Putamen (tissue), 1 donor: ENCODE measurements at places on chromosomes 5 and 9.
A peak's percentile ranks its signal among the peaks of the same experiment; 100 is the strongest.

DNA sequence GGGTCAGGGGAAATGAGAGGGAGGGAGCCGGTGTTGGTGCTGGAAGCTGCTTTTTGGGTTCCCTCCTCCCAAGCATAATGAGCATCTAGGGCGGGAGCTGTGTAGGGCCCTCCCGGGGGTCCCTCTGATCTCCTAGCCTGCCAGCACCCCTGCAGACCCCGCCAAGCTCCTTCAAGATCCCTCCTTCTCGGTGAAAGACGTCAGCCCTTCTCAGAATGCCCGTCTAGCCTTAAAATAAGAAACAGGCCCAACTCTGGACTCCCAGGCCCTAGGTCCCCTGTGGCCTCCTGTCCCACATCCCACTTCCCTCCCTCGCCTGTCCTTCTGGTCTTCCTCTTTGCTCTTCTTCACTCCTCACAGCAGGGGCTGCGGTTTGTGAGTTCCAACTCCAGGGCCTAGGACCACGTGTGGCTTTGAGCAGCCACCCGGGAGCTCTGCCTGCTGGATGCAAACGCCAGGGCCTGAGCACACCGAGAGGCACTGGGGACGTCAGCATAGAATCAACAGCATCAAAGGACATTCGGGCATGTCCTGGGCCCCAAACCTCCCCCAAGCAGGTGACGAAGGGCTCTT lies 8.8 kb upstream of the SCGB3A1 start:
- DNase-seq, result no peak

GRCh38 chr5:78607864-78608263 lies 40.7 kb downstream of the LHFPL2 start:
- no peak for DNase-seq

- DNase-seq, result no peak
Observed at GRCh38 chr5:147240266-147240985, 5.6 kb downstream of the STK32A start.

GRCh38 chr5:42436051-42436450 lies 12.8 kb downstream of the GHR start:
- no peak for DNase-seq

- DNase-seq, result no peak
Observed at GRCh38 chr9:7226007-7226640, 468.4 kb downstream of the KDM4C start.

- no peak for DNase-seq
Observed at GRCh38 chr5:41067714-41068568, 3.2 kb downstream of the MROH2B start.

GRCh38 chr5:107605596-107606125 lies 65.1 kb downstream of the EFNA5 start:
- no peak for DNase-seq

- no peak for DNase-seq
Observed at GRCh38 chr9:34369636-34370035, 7.1 kb downstream of the MYORG start.

DNA sequence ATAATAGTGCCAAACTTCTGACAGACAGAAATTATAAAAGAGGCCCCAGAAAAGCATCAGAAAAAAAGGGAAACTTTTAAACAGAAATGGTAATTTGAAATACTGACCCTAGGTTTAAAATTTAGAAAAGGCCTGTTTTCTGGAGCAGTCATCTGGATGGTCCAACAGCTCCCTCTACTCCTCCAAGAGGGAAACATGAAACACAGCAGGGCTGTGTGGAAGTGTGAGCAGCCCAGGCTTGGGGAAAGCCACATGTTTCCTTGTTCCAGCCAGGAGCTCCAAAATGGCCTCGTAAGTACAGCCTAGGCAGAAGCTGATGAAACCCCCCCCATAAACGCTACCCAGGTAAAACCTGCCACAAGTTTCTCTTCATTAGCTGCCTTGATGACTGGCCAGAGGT lies 499.3 kb upstream of the ADAMTS16 start:
- DNase-seq, result no peak

DNA sequence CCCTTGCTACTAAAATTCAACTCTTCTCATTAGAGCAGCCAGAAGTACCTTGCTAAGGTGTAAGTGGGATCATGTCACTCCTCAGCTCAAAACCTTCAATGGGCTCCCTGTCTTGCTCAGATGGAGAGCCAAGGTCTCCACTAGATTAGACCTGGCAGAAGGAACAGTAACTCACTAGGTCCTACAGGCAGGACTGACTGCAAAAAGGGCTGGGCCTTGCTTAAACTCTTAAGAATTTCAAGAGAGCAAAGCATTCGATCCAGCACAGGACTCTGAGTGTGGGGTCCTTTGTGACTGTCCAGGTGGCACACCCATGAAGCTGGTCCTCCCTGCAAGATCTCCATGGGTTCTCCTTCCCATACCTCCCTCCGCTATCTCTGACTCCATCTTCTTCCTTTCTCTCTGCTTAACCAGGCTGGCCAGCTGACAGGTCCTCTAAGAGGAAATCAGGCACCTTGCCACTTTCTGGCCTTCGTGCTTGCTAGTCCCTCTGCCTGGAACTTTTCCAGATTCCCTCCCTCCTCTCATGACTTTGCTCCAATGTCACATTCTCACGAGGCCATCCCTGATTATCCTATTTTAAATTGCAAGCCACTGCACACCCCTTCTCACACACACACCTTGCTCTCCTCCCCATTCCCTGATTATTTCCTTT lies 70.2 kb downstream of the BASP1 start:
- DNase-seq, result no peak

GRCh38 chr5:114362977-114363761 lies 1.3 kb downstream of the KCNN2 start:
- no peak for DNase-seq

GRCh38 chr9:123418506-123418905 lies 62.5 kb downstream of the CRB2 start:
- DNase-seq, result no peak

DNA sequence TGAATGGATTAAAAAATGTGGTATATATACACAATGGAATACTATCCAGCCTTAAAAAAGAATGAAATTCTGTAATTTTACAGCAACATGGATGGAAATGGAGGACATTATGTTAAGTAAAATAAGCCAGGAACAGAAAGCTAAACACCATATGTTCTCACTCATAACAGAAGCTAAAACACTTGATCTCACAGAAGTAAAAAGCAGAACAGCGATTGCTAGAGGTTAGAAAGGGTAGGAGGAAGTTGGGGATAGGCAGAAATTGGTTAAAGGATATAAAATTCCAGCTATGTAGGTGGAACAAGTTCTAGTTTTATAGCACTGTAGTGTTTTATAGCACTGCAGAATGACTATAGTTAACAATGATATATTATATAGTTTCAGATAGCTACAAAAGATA lies 15.8 kb downstream of the MARCHF3 start:
- DNase-seq, result no peak

DNA sequence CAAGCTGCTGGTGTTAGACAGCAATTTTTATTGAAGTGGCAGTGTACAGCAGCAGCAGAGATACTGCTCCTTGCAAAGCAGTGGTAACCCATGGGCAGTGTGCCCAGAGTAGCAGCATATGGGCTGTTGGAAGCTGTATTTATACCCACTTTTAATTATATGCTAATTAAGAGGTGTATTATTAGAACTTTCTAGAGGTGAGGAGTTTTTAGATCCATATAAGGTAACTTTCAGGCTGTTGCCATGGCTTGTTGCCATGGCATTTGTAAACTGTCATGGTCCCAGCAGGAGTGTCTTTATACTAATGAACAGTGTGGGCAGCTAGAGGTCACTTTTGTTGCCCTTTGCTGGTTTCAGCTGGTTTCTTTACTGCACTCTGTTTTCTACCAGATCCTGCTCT lies 3.7 kb upstream of the PJA2 start:
- no peak for DNase-seq

GRCh38 chr5:157574456-157575380 lies 857 bp downstream of the ADAM19 start:
- no peak for DNase-seq

- no peak for DNase-seq
Observed at GRCh38 chr9:116978155-116978554, 291.1 kb downstream of the TRIM32 start.

GRCh38 chr9:114653556-114654159 lies 3.9 kb downstream of the TEX53 start:
- peak; percentile 72 for DNase-seq

DNA sequence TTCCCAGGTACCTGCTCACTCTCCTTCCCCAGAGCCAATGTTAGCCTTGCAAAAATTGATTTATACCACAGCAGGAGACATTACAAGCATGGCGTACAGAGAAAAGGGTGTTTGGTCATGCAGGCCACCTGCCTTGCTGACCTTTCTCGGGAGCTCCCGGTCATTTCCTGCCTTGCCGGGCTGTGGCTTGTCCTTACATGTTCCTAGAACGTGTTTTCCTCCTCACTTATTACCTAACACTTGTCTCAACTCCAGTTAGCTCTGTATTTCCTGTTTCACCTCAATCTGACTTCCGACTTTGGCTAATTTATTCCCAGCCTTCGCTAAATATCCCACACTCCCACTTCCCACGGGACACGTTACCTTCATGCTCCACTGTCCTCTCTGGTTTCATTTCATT lies 282.5 kb downstream of the ICE1 start:
- no peak for DNase-seq

DNA sequence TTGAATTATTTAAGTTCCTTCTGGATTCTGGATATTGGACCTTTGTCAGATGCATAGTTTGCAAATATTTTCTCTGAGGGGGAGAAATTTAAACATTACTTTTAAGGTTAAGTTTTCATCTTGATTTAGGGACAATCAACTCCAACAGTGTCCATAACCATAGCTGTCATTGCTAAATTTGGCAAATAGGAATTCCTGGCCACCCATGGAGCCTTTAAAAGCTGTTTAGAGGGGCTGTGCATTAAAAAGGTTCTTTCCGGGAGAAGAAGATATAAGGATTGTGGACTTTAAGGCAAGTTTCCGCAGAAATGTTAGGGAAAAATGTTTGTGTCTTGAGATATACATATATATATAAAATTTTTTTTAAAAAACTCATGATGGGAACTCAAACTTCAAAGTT lies 339.7 kb downstream of the ADAMTS6 start:
- DNase-seq, result no peak

DNA sequence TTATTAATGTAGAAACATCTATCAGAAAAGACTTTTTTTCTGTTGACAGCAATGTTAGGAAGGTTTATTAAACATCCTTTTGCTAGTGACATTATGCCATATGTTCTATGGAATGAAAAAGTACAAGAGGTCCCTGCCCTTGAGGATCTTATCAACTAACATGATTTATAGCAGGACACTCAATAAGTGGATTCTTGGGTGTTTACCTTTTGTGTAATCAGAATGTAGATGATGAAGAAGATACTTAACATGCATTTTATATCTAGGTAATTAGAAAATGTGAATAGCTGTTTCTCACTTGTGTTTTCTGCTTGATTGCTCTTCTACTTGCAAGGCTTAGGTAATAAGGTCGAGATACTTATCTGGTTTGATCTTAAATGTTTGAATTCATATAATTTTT lies 4.9 kb downstream of the HMGCR start:
- DNase-seq, result no peak

DNA sequence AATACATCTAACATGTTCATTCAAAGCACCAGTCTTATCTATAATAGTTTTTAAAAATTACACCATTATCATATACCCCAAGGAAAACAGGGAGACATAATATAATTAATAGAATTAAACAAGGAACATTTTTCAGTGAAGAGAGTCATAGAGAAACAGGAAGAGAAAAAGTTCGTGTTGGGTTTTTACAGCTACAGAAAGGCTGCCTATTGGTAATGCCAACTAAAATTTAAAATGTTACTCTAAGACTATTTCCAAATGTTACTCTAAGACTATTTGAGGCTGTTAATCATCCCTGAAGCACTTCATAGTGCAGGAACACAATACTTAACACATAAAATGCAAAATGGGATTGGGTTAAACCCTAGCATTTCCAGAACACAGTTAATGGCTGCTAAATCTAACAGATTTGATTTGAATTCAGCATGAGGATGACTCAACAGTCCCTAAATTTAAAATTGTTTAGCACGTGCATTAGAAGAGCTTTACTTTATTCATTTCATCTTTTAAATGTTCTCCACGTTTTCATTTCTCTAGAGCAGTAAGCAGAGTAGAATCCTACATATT lies 54.5 kb downstream of the OXCT1 start:
- no peak for DNase-seq

GRCh38 chr9:137070906-137071275 lies 534 bp upstream of the SAPCD2 start:
- peak; percentile 93 for DNase-seq

DNA sequence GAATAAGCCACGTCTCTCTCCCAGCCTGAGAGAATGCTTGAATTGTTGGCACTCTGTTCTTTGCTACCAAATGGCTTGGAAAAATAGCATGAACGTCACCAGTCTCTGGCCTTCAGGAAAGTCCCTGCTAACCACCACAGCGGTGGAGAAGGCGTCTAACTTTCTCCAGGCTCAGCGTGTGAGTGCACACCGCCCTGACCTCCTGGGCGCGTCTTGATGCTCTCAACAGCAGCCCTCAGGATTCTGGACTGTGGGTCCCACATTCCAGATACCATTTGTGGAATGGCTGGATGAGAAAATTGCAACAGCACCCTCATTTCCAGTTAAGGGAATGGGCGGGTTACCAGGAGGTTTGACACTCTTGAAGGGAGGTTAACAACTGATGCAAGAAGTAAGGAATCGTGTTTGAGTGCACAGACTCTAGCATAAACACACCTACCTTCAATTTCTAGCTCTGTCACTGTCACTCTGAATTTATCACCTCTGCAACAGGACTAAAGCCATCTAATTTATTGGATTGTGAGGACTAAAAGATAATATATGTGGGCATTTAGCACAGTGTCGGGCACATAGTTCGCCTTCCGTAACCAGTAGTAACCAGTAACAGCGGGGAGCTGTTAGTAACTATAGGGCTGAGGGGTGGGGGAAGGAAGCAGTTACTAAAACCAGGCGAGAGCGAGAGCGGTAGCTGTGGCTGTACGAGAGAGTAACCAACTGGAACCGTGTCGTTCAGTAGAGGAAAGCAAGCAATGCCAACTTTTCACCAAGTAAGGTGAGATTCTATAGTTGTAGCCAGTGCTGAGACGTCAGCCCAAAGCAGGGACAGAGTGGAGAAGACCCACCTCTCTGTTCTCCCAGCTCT lies 807 bp upstream of the PLGRKT start:
- DNase-seq, result no peak

GRCh38 chr5:151721087-151721646 lies 34.5 kb upstream of the SPARC start:
- DNase-seq, result no peak

DNA sequence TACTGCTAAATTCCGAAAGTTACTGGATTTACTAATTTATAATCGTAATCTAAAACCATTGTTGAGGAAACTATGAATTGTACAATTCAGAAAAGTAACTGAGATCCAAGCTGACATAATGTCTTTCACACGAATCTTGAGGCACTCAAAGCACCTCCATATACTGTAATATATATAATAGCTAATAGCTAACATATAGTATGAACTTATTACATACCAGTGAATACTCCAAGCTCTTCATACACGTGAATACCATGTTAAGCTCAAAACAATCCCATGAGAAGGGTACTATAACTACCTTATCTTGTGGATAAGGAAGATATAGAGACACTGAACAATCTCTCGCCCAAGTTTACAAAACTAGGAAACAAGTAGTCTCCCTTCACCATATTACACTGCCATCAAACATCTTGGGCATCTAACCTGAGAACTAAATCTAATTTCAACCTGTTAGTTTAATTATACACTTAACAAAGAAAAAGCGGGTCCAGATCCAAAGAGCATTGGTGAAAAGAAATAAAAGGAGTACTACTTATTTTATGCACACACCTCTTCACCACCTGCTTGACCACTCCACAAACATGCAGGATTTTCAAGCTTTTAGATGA lies 1.0 kb downstream of the NUDCD2 start:
- no peak for DNase-seq
